ENCODE measurements at places on chromosomes 4 and X.

DNA sequence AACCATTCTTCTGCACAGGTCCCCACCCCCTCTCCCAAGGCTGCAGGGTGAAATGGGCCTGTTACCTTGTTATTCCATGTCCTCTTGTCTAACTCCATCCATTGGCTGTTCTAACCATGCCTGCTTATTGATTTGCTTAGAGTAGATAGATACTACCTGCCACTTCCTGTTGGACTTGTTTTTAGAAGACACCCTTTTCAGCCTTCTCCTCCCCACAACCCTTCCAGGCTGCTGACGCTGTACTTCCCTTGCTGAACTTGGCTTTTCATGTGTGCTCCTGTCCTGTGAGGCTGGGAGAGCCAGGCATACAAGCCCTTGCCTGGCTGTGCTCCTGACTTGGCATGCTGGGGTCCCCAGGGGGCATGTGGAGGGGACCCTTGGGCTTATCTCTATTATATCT lies 81.9 kb downstream of the AASDH start:
- DNase-seq, result no peak

DNA sequence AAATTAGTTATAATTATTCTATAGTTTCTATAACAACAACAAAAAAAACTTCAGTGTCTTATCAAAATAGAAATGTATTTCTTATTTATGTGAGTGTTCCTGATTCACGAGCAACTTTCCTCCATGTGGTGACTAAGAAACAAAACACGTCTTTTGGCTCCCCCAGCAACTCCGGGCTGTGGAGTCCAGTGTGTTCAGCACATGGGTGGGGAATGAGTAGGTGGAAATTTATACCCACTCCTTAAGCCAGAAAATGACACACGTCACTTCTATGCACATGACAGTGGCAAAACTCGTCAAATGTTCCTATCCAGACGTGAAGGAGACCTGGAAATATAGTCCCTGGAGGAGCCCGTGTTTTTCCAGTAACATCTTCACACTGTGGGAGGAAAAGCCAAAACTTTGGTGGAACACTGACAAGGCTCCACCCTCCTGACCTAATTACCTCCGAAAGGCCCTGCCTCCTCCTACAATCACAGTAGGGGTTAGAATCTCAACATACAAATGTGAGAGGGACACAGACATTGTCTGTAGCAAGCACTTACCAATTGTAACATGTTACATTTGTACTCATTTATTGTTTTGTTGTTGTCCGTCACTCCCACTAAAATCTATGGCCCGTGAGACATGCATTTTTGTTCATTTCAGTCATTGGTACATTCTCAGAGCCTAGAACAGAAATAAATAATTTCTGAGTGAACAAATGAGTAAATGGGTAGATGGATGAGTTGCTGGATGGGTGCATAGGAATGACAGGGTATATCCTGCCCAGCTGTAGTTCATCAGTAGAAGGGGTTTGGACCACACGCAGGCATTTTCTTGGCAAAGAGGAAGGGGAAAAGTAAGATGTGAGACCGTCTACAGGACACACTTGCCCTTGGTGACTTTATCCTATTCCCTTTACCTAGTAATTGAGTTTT lies 605.8 kb upstream of the TENM3 start:
- no peak for DNase-seq

- no peak for DNase-seq
Observed at GRCh38 chr4:121155893-121156292, 8.2 kb downstream of the TNIP3 start.

- DNase-seq, result no peak
Observed at GRCh38 chr4:23039818-23040217, 347.1 kb downstream of the GBA3 start.

DNA sequence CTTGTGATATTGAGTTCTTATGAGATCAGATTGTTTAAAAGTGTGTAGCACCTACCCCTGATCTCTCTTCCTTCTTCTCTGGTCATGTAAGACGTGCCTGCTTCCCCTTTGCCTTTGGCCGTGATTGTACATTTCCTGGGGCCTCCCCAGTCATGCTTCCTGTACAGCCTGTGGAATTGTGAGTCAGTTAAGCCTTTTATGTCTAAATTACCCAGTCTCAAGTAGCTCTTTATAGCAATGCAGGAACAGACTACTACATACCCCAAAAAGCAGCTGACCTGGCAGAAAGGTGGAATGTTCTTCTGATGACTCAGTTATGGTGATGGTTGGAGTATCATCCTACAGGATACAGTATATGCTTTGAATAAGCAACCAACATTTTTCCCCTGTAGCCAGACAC lies 11.4 kb upstream of the MCUB start:
- DNase-seq, result no peak

DNA sequence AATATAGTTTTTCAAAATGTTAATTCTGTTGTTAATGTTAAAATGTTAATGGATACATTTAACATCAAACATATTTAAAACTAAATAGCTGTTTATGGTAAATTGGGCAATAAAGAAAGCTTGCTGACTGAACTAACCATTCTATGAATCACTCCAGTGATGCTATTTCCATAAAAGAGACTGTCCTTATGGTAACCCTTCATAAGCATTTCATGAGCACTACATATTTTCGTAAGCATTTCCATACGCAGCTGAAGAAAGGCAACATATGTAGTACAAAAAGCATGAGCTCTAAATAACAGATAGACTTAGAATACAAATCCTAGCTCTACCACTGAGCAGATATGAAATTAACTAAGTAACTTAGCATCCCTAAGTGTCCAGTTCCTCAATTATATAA lies 188.9 kb downstream of the COL25A1 start:
- DNase-seq, result no peak

GRCh38 chr4:99856166-99856565 lies 38.1 kb downstream of the LAMTOR3 start:
- DNase-seq, result no peak

DNA sequence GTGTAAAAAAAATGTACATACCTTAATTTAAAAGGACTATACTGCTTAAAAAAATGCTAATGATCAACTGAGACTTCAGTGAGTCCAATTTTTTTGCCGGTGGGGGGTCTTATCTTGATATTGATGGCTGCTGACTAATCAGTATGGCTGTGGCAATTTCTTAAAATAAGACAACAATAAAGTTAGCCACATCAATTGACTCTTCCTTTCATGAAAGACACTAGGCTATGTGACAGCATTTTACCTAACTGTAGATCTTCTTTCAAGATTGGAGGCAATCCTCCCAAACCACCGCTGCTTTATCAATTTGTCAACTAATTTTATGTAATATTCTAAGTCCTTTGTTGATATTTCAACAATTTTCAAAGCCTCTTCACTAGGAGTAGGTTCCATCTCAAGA lies 116.1 kb downstream of the FBXW7 start:
- DNase-seq, result no peak

DNA sequence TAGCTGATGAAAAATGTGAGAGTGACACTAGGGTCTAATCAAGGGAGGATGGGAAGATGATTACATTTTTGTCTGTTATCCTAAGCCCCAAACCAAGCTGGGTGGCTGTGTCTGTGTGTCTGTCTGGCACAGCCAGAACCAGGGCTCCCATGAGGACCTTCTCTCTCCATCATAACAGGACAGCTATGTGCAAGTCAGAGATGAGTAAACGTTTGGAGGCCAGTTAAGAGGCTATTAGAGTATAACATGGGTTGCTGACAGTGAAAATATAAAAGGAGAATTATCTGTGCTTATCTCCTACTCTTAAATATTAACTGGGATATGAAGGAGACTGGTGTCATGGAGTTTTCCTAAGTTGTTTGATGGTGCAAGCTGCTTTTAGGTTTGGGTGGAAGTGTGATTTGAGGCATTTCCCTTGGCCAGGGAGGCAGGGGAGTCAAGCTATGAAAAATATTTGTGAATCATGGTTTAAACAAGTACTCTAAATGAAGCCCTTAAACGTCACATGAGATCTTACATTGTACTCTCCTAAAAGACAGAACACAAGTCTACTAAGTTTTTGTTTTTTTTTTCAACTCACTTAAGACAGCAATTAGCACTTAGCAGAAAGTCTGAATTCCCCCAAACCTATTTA lies 156.2 kb downstream of the ENOX2 start:
- DNase-seq, result no peak

DNA sequence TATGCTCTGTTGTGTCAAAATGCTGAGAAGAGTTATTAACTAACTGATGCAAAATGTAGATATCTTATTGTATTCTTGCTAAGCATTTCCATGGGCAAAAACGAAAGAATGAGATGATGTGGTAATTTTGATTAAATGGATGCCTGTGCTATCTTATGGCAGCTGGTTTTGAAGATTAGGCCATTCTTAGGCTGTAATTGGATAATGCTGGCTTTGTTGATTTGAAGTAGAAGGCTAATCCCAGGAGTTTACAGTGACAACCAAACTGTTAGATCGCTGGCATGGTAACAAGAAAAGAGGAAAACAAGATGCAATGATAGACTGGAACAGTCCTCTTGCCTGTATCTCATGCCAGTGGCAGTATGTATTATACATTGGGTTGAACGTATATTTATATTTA lies 74.1 kb upstream of the WDR44 start:
- DNase-seq, result no peak

- no peak for DNase-seq
Observed at GRCh38 chr4:4866866-4867374, 7.5 kb downstream of the MSX1 start.

- DNase-seq, result no peak
Observed at GRCh38 chrX:18016941-18017340, 155.8 kb upstream of the RAI2 start.

Measured in effector CD8-positive, alpha-beta T cell (primary cell).